ENCODE measurements at places on chromosomes 2 and 18.
A peak's percentile ranks its signal among the peaks of the same experiment; 100 is the strongest.

DNA sequence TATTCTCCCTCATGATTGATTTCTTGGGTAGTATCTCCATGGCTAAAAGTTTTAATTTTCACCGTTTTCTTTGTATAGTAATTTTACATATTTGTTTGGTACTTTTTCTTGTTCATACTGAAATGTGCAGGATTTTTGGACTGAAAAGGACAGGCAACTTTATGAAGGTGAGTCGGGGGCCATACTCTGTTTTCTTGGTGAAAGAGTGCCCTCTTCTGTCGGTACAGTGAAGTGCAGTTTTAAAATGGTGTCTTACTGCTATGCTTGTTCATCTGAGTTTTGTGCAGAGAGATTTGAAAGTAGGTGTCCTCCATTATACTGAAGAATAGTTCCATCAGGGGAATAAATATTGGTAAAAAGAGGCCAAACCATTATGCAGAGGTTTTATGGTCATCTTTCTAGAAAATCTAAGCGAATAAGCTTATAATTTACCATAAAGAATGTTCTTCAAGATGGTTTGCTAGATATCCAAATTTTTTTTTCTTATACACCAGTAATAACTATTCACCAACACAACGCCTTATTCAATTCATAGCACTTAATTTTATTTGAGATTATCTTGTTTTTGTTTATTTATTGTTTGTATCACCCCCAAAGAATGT lies 8.7 kb upstream of the SERPINB13 start:
- peak; percentile 69 for DNase-seq

DNA sequence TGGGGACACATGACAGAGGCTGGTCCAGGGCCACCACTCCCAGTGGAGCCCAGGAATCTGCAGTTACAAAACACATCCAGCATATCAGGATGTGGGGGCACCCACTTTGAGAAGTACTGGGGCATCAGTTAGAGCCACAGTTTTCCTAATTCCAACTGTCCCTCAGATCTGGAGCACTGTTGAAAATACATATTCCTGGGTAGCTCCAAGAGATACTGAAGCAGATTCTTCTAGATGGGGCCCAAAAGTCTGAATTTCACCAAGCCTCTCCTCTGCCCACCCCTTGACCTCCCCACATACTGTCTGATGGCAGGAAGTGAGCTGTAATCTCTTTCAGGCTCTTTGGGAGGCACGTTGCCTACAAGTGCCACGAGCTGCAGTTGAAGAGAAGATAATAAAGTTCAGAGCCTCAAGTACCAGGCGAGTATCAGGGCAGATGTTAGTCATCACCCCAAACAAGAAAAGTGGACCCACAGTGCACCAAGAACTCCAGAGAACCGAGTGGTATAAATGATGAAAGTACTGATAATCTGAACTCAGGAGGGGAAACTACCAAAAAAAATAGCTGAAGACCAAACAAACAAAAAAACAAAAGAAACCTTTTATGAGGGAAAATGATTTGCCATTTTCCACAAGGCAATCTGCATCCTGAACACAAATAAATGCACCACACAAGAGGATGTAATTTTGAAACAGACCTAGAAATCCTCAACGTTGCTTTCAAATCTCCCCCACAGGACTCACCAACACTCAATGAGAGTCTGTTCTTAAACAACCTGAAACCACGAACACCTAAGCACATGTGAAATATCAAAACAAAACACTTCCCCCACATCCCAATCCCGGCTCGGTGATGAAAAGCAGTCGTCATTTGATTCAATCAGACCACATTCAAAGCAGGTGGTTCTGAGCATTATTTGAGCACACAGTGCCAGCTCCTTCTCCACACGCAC lies 98.7 kb downstream of the TCF4 start:
- no peak for DNase-seq

DNA sequence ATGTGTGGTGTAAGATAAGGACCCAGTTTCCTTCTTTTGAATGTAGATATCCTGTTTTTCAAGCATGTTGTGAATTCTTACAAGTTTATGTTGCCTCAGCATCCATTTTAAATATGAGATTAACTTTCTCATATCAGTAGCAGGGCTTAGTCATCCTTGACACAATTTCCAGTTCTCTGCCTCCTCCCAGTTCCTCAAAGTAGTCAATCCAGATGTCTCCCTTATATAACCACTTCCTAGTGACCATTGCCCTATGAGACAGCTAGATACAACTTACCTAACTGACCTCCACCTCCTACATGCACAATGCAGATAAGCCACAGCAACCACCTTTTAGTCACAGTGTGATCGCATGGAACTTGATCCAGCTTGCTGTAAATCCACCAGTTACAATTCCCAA lies 269.2 kb upstream of the ZNF521 start:
- no peak for DNase-seq

- DNase-seq, result no peak
Observed at GRCh38 chr2:188631037-188631809, 339.5 kb downstream of the GULP1 start.

DNA sequence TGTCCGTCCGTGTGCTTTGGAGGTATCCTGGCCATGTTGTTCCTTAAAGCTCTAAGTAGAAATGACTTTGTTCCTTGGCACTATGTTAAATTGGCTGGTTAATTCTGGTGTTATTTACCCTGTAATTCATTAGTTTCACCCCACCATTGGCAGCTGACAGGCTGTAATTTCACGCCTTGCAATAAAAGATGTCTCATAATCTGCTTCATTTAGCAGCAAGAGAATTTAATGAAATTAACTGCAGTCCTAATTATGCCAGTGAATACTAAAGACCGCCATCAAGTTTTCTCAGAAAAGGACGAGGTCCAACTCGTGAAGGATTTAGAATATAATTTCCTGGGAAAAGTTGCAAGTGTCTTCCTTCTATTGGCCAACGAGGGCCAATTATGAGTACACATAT lies 319.2 kb downstream of the GBX2 start:
- DNase-seq, result no peak
